C1 segment of cervical spinal cord (tissue), 14 donors: ENCODE measurements at places on chromosomes 5 and 9.

- no peak for DNase-seq
These were observed 116.1 kb upstream of the TNC start for GRCh38 chr9:115234094-115234493.

DNA sequence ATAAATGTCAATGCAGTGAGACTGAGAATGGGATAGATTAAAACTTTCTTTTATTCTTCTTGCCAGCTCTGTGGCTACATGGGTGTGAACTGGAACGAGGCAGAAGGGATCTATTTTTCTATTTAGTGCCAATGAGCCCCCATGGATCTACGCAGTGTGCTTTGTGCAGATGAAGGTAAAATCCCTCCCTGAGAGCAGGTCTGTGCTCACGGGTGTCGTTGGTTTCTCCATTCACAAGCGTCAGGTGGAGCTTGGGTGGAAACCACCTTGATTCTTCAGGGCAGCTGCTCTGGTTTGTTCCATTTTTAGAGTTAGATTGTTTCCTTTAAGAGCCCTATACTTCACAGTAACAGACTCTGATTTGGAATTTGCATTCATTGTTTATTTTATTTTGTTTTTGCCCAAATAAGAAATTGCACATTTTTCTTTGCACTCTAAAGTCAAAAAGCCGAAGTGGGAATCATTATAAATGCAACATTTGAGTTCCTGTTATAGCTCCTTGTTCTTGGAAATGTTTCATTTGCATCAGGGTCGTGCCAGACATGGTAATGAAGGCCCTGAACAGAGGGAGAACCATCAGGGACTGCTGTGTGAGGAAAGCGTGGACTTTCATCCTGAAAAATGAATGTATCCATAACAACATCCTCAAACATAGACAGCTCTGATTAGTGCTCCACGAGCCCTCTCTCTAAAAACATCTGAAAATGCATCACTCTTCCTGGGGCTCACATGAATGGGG is 31.1 kb upstream of the BICD2 start:
- no peak for DNase-seq

DNA sequence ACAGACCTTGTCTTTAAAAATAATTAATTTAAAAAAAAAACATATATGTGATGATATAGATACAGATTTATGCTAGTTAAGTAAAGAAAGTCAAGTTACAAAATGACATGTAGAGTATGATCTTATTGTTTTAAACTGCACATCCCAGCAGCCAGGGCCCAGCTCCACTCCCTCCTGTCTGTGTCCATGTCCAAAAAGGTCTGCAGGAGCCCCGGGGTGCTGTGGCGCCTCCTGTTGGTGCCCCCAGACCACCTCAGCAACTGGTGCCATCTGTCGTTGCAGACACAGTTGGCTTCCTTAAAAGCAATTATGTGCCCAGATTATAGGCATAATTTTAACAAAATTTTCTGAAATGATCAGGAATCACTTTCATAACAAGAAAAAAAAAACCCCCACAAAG is 33.3 kb downstream of the IPPK start:
- DNase-seq = no peak

- no peak for DNase-seq
These were observed 343.7 kb downstream of the GLIS3 start for GRCh38 chr9:3956081-3956671.

DNA sequence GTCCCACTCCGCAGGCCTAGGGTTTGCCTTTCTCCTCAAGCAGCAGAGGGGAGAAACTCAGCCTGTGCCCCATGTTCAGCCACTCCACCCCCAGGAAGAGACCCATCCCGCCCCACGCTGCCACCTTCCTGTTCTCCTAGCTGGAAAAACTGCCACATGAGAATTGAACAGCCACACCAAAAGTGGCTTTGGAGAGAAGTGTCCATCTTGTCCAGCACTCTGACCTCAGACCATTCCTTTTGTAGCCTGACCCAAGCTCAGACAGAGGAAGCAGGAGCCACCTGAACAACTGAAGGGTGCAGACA is 8.3 kb upstream of the SLC25A48 start:
- no peak for DNase-seq
